ENCODE measurements at places on chromosomes 5 and 9. TPM values are rescaled to one million over a fixed set of nuclear protein-coding genes. Genes with fewer than 3 reads are reported as not detected.

MIGA2 gene
- total RNA-seq: 15.7 TPM

NSD1 gene
- 68.2 TPM for total RNA-seq

SPTAN1 gene
- total RNA-seq: 269 TPM

F12 gene
- total RNA-seq: 3.4 TPM

SPATA31C1 gene
- not detected for total RNA-seq

ARID3C gene
- total RNA-seq: 0.76 TPM

PFN3 gene
- not detected for total RNA-seq

PCDHA2 gene
- total RNA-seq: not detected

IL5 gene
- total RNA-seq: 0.69 TPM

DNA sequence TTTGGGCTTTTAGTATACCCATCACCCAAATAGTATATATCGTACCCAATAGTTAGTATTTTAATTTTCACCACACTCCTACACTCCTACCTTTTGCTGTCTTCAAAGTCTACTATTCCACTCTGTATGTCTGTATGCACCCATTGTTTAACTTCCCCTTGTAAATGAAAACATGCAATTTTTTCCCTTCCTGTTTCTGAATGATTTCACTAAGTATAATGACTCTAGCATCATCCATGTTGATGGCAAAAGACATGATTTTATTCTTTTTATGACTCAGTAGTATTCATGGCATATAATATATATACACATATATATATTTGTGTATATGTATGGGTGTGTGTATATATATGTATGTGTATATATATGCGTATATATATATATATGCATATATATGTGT, 63.1 kb upstream of the FAM174A start:
- H3K4me1 ChIP-seq: peaks cover 2% of the 10 kb centered on the region
- no peak overlapping the region for H3K4me3 ChIP-seq
- no peaks in the 10 kb centered on the region for H3K27me3 ChIP-seq
- H3K36me3 ChIP-seq: no peaks in the 10 kb centered on the region
- H3K27ac ChIP-seq: no peak overlapping the region
- no peak for DNase-seq

- H3K4me3 ChIP-seq: no peak overlapping the region
- H3K4me1 ChIP-seq: peaks cover 11% of the 10 kb centered on the region
These were observed 4.7 kb upstream of the COL27A1 start for GRCh38 chr9:114150608-114151007.

DNA sequence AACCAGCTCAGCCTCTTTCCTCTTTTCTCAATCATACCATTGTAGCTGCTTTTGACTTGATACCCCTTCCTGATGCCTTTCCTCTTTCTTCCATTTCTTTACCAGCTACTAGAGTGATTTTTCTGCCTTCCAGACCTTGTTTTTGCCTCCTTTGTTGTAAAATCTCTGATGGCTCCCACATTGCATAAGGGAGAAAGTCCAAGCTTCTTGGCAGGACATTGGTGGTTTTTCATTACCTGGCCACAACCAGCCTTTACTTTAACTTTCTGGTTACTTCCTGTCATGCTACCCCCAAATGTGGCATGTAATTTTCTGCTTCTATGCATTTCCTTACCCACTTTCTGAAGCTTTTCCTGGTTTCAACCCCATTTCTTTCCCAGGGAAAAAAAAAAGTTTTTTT, 452.5 kb downstream of the TMEM38B start:
- no peaks in the 10 kb centered on the region for H3K4me1 ChIP-seq
- H3K36me3 ChIP-seq: no peaks in the 10 kb centered on the region
- H3K27ac ChIP-seq: no peak overlapping the region
- no peak for DNase-seq
- no peak overlapping the region for H3K4me3 ChIP-seq

- H3K4me3 ChIP-seq: no peak overlapping the region
- no peaks in the 10 kb centered on the region for H3K4me1 ChIP-seq
- H3K27ac ChIP-seq: no peak overlapping the region
- H3K27me3 ChIP-seq: peaks cover 2% of the 10 kb centered on the region
- H3K36me3 ChIP-seq: no peaks in the 10 kb centered on the region
These were observed 393.4 kb downstream of the ZNF608 start for GRCh38 chr5:124353016-124353415.

- peaks cover 5% of the 10 kb centered on the region for H3K4me1 ChIP-seq
- no peak overlapping the region for H3K27ac ChIP-seq
- H3K4me3 ChIP-seq: no peak overlapping the region
- no peak for DNase-seq
These were observed 475.7 kb downstream of the CCDC171 start for GRCh38 chr9:16028548-16028947.

- peaks cover 7% of the 10 kb centered on the region for H3K4me1 ChIP-seq
- H3K27me3 ChIP-seq: no peaks in the 10 kb centered on the region
- no peak overlapping the region for H3K4me3 ChIP-seq
- H3K27ac ChIP-seq: no peak overlapping the region
These were observed 938.5 kb upstream of the ACO1 start for GRCh38 chr9:31445960-31446359.

- H3K4me1 ChIP-seq: peaks cover 2% of the 10 kb centered on the region
- no peak overlapping the region for H3K4me3 ChIP-seq
- no peaks in the 10 kb centered on the region for H3K27me3 ChIP-seq
These were observed 12.1 kb downstream of the LRRC14B start for GRCh38 chr5:203246-203930.

- H3K4me3 ChIP-seq: no peak overlapping the region
- DNase-seq: peak; percentile 3
- H3K27me3 ChIP-seq: peaks cover 11% of the 10 kb centered on the region
- H3K4me1 ChIP-seq: no peaks in the 10 kb centered on the region
- no peak overlapping the region for H3K27ac ChIP-seq
- H3K36me3 ChIP-seq: no peaks in the 10 kb centered on the region
These were observed 80.7 kb downstream of the LMX1B start for GRCh38 chr9:126694206-126695081.

DNA sequence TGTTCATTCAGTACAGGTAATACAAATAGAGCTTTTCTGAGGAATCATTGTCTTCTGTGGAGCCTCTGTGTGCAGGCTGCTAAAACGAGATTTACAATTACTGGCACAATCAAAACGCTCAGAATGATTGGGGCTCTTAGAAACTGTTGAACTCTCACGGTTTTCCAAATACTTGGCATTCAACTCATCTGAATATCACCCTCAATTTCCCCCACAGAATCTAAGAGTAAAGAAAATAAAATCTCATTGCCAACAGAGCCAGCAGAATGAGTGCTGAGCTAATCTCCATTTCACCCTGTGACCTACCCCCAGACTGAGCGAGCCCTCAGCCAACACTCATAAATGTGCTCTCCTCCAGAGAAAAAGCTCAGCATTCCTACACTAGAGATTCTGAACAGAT, 35.3 kb upstream of the TMED7 start:
- peaks cover 44% of the 10 kb centered on the region for H3K27me3 ChIP-seq
- H3K4me3 ChIP-seq: no peak overlapping the region
- no peaks in the 10 kb centered on the region for H3K36me3 ChIP-seq
- no peak overlapping the region for H3K27ac ChIP-seq
